Stimulated activated CD4-positive, alpha-beta T cell treated with anti-CD3 and anti-CD28 coated beads, Interleukin-12 subunit alpha, Interleukin-12 subunit beta, amount 100 ng/mL, for 48 hours (primary cell): ENCODE measurements at places on chromosomes 12 and 14.

DNA sequence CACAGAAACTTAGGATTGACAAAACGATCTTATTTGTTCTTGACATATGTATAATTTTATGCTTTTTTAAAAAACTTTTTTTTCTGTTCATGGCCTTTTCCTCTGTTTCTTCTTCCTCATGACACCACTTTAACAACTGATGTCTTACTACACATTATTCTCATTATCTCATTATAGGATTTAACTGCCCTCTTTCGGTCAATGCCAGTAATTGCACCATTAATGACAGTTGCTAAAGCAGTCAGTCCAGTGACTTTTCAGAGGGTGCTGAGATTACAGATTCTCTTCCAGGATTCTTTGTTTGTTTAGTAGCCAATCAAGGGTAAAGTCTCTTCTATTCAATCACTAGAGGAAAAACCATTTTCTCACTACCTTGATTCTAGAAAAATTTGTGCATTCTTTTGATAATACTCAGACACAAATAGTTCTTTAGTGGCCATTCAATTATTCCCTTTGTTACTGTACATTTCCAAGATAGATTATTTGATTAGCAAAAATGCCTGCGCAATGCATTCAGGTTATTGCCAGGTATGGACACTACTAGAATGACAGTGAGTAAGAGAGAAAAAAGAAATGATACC, 50.1 kb downstream of the KLRG1 start:
- no peak for DNase-seq

DNA sequence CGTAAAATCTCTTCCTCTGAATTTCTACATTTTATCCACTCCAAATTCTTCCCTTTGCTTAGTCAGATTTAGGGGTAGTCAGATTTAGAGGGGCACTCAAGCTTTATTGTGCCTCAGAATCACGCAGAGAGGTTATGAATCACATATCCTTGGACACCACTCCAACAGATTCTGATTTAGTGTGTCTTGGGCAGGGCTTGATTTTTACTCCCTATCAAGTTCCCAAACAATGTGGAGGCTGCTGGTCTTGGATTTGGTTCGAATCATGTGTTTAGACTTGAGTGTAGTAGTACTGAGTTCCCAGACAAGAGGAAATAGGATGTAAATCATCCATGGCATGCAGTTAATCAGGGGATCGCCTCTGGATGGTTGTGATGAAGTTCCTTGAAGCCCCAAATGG, 298.1 kb upstream of the CLEC14A start:
- no peak for DNase-seq

DNA sequence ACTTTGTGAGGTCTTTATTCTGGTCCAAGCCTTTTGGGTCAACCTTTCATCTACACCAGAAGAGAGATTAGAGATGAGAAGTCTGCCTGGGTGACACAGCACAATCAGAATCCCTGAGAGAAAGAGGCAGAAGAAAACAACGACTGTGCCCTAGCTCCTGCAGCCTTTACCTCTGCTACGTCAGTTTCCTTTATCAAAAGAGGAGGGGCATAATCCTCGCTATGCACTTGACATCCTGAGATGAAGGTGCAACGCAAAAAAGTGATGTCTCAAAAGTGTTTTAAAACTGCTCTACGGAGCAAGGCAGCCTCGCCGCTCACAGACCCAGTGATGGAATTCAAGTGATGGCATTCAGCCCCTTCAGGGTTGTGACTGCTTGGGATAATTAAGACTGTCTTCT, 21.7 kb downstream of the ZDHHC22 start:
- DNase-seq = no peak

- DNase-seq = no peak
Observed at GRCh38 chr14:65360144-65360784, 52.3 kb upstream of the FUT8 start.

DNA sequence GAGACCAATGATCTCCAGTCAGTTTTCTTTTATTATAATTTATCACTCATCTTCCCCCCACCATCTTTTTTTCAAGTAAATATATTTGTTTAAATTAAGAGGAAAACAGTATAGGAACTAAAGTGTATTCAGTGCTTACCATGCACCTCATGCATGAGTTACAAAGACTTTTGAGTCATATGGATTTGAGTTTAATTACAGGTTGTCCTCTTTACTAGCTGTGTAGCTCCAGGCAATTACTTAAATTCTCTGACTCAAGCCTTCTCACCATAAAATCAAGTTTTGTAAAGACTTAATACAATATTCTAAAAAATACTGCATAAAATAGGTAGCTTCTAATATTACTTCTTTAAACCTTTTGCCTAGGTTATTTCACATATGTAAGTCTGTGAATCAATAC, 251.3 kb downstream of the SLC16A7 start:
- no peak for DNase-seq

DNA sequence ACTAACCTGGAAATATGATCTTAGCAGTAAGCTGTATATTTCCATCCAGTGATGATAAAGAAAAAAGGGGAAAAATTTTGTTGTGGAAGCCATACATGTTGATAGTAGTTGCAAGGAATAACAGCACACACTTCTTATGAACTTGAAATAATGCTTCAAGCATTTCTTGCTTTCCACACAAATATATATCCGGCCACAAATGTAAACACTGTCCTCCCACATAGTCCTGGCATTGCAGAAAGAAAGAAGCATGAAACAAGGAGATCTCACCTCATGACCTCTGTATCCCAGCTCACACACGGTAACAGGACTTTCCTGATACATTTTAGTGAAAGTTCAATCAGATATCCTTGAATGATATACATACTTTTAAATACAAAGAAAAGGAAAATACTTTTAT, 56.0 kb downstream of the LLPH start:
- DNase-seq = no peak

DNA sequence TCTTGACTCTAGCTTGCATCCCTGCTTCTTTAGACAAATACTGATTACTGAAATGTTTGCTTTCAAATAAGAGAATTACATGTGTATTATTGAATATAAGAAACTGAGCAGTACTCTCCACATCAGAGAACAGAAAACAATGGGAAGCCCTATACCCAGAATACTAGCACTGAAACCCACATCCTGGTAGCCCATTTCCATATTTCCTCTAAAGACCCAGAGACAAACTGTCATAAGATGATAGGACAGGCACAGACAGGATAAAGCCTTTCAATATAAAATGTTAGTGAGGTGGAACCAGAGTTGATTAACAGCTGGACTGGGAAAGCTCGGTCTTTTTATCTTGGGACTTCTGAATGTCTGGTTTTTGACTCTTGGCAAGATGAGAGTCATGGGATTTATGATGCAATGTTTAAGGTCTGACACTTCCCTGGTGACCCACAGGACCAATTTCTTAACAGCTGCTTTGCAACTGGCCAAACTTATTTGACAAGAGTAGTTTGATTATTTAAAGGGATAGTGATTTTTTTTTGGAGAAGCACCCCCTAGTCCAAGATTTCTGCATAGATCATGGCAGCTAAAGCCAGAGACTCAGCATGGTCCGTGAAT, 166.9 kb upstream of the ATXN7L3B start:
- DNase-seq = no peak

DNA sequence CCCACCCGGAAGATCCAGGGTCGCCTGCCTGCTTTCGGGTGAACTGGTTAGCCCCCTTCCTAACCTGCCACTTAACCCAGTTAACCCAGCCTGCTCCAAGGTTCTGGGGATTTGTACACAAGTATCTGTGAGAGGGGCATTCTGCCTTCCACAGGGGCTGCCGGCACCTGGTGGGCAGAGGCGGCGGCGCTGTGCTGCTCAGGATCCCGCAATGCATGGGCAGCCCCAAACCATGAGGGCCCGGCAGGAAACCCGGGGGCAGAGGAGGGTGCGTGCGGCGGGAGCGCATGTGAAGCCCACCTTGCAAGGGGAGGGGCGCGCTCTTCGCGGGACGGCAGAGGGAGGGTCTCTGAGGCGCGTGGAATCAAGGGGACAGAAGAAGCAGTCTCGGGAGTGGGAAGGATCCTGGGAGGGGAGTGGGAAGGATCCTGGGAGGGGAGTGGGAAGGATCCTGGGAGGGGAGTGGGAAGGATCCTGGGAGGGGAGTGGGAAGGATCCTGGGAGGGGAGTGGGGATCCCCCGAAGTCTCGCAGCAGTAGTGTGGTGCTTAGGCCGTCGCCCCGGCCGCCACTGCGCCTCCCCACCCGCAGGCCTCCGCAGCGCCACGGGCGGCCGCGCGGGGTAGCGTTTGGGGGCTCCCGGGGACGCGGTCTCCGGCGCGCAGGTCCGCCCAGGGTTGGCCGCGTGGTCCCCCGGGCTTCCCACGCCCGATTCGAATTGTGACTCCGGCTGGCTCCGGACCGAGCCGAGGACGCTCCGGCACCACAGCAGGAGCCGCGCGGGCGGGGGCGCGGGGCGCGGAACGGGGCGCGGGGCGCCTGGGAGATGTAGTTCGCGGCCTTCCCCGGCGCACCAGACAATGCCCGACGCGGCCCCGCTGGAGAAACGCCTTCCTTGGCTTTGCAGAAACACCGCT, 4.9 kb upstream of the MTA1 start:
- DNase-seq = peak; percentile 54

GRCh38 chr14:82759656-82760055, 1226.0 kb upstream of the SEL1L start:
- DNase-seq = no peak

DNA sequence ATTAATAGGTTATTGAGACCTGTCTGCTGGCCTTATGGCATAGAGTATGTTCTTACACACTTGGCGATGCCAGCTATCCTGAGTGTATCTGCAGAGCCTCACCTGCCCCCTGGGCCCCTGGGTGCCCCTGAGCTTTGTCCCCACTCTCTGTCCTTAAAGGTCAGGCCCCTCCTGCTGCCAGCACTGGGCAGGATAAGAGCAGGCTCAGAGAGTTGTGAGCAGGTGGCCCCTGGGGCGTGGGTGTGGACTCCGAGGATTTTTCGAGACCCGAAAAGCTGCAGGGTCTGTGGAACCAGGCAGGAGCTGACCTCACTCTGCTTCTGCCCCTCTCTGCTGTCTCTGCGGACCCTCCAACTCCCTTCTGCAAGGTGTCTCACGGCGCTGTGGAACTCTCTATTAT, 8.2 kb downstream of the HIP1R start:
- DNase-seq = no peak

DNA sequence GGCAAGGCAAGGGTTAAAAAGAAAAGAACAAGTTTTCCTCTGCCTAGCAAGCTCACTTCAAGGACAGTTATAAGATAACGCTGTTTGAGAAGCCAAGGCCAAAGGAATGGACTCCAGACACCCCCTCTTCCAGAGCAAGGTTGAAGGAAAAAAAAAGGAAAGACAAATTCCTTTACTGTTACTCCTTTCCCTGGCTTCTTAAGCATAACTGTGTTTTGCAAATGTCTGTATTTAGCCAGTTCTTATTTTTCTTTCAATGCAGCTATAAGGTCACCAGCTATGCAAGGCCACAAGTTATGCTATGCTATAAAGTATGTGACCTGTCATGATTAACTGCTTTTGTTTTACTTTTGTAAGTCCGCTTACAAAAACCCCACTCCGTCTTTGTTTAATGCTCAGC, 26.6 kb downstream of the ZNF410 start:
- DNase-seq = no peak

DNA sequence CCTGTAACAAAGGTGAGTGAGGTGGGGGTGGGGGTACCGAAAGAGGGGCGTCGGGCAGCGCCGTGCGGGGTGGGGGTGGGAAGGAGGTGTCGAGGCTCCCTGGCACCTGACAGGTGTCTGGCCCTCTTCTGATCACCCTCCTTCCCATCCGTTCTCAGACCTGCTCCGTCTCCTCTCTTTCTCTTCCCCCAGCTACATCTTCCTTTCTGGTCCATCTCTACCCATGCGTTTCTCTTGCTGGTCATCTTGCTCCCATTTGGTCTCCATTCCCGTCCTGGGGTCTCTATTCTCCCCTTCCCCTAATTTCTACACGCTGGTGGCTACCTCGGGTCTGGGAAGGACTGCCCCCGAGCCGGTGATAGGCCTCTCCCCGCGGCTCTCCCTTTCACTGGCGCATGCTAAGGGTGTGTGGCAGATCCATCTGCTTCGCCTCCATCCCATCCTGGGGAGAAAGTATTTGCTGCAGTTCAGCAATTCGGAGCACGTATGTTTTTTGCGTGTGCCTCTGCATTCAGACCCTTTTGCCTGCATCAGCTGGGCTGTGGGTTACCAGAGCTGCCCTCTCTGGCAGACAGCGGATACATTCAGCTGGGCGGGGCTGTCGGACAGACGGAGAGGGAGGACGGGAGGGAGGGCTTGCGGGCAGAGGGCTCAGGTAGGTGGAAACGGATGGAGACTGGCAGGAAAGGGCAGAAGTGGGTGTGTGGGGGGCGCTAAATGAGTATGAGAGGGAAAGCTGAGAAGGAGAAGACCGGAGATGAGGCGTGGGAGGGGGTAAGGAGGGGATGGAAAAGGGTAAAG, 730 bp downstream of the CLSTN3 start:
- no peak for DNase-seq

DNA sequence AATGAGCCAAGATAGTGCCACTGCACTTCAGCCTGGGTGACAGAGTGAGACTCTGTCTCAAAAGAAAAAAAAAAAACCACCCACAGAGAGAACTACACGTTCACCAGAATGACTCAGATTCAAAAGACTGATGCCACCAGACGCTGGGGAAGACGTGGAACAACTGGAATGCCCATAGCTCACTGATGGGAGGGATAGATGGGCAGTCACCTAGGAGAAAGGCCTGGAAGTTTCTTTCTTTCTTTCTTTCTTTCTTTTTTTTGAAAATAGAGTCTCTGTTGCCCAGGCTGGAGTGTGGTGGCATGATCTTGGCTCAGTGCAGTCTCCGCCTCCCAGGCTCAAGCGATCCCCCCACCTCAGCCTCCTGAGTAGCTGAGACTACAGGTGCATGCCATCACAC, 10.0 kb upstream of the KLC1 start:
- DNase-seq = no peak

DNA sequence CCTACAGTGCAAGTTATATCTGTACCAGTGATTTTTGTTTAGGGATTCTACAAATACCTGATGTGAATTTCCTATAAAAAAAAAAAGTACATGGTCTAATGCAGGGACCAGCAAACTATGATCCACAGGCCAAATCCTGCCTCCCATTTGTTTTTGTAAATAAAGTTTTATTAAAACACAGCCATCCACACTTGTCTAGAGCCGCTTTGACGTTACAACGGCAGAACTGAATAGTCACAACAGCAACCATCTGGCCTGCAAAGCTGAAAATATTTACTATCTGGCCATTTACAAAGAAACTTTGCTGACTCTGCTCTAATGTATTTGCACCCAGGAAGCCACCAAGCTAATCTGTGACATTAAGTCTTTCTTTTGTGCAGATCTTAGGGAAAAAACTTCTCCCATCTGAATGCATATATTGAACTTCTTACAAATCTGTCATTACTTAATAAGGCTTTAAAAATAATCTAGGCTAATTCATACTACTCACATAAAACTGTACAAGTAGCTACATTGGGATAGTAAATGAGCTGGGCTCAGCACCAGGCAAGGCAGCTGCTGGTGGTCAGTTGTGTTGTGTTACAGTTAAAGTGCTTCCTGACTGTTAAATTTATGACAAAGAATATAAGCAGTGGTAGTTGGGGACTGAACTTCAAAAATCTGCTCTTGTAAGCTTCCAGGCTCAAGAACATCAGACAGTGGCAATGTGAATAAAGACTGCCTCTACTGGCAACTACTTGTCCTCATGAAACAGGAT, 303.3 kb downstream of the MED13L start:
- DNase-seq = no peak

GRCh38 chr12:79326663-79327062, 364.1 kb downstream of the PAWR start:
- no peak for DNase-seq

GRCh38 chr14:80764496-80764895, 177.0 kb downstream of the CEP128 start:
- DNase-seq = no peak
